Choroid plexus epithelial cell (primary cell): ENCODE measurements at places on chromosomes 4 and X.

- no peak for DNase-seq
These were observed 316.7 kb upstream of the HTR2C start for GRCh38 chrX:114267142-114267541.

DNA sequence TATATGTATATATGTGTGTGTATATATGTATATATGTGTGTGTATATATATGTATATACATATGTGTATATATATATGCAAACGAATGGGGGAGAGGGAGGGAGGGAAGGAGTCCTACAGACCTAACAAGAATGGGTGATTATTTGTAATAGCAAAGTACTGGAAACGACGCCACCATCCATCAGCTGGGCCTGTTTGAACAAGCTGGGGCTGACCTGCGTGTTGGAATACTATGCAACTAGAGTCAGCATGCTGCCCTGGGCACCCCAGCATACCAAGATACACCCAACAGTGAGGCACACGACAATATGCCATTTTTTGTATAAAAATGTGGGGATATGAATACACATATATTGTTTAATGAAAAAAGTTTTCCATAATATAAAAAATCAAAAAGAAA is 21.6 kb upstream of the CCNQ start:
- no peak for DNase-seq

GRCh38 chr4:78599931-78600375 is 48.4 kb downstream of the ANXA3 start:
- no peak for DNase-seq

- no peak for DNase-seq
These were observed 63.0 kb upstream of the RBPJ start for GRCh38 chr4:26257850-26258249.

- DNase-seq: no peak
These were observed 27.6 kb downstream of the CYLC1 start for GRCh38 chrX:83888585-83888984.
